Fibroblast of skin of scalp (primary cell): ENCODE measurements at places on chromosomes 16 and 17.

- no peak for DNase-seq
Observed at GRCh38 chr16:89545831-89546574, 14.5 kb upstream of the RPL13 start.

- DNase-seq, result peak; percentile 53
Observed at GRCh38 chr16:87945351-87946042, 5.7 kb upstream of the BANP start.

DNA sequence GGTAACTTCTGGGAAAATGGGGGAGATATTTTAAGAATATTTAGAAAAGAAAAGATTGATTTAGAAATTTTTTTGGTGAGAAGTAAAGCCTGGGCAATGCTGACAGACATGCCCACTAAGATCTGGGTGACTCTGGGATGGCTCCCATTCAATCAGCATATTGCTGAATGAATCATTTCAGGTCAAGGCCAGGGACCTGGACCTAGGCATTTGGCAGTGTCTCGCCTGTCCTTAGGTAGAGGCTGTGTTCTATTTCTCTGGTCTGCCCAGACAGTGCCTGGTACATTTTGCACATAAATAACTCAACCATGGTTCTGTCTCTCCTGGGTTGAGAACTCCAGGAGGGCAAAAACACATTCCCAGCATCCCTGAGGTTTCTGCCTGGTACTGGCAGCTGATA is 39.9 kb downstream of the SMPD3 start:
- DNase-seq, result no peak

DNA sequence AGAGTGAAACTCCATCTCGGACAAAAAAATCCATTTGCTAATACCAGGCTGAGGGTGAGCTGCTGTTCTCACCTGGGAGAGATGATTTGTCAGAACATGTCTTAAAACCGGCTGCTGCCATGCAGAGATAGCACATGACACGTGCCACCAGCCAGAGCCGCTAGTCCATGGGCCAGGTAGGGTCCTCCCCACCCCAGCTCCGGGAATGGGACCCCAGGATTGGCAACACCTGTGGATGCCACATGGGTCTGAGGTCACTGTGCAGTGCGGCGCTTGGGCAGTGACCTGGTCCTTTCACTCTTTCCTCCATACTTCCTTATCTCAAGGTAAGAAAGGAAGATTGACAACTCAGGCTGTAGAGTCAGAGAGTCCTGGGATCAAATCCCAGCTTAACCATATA is 393.3 kb upstream of the TNRC6C start:
- no peak for DNase-seq

DNA sequence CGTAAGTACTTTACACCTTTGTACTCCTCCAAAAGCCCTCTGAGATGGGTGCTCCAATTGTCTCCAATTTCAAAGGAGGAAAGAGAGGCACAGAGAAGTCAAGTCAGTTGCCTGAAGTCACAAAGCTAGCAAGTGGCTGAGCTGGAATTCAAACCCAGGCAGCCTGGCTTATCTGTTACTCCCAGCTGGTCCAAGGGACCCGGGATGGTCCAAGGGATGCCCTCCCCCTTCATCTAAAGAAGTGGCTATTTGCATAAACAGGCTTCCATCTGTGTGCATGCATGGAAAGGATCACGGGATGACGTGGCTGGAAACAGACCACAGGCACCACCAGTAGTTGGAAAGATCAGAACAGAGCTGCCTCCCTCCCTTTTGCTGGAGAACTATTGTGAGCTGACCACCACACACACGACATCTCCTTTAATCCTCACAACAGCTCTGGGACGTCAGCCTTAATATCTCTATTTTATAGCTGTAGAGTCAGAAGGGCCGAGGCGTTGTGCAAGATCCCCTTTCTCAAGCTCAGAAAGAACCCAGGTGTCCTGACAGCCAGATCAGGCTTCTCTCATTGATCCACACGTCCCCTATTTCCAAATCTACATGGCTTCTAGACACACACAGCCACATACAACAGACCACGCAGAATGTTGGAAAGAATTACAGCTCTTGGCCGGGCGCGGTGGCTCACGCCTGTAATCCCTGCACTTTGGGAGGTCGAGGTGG is 10.9 kb upstream of the COL1A1 start:
- DNase-seq, result peak; percentile 79

DNA sequence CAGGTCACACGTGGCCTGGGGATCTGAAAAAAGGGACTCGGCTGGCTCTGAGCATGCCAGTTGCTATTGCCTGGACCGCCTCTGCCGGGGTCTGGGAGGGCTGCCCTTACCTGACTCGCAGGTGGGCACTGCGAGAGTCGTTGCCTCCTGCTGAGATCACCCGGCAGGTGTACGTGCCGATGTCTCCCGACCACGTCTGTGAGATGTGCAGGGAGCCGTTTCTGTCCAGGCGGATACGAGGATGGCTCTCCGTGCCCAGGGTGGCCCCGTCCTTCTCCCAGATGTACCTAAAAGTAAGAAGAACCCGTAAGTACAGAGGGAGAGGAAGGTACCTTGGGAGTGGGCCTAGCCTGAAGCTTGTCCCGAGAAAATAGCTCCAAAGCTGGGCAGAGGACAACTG is 112.0 kb upstream of the CDC42EP4 start:
- DNase-seq, result no peak

DNA sequence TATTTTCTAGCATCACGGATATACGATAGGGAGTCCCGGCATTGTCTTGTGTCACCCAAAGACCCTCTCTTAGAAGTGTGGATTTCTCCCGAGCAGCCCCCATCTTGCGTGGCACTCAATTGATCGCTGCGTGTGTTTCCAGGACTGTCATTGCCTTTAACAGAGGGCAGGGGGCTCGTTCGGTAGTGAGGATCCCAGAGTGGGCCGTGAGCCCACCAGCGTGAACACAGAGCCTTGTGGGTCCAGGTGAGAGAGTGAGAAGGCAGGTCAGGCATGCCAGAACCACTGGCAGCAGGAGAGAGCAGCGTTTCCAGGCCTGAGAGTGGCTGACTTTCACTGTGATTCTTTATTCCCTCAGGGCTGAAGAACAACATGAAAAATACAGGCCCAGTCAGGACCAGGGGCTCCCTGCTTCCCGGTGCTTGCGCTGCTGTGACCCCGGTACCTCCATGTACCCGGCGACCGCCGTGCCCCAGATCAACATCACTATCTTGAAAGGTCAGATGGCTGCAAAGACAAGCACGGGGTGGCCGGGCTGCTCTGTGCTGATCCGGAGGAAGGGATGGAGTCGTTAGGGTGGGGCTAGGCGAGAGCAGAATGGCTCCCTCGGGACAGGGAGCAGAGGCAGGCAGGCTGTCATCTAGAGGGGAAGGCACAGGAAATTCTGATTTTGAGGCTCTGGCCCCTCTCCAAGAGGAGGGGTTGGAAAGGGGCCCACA is 22.4 kb downstream of the C1QTNF1 start:
- no peak for DNase-seq

GRCh38 chr17:33228548-33228947 is 64.5 kb downstream of the ASIC2 start:
- no peak for DNase-seq

- DNase-seq, result peak; percentile 74
Observed at GRCh38 chr17:4607773-4608187, 23.5 kb downstream of the SMTNL2 start.

DNA sequence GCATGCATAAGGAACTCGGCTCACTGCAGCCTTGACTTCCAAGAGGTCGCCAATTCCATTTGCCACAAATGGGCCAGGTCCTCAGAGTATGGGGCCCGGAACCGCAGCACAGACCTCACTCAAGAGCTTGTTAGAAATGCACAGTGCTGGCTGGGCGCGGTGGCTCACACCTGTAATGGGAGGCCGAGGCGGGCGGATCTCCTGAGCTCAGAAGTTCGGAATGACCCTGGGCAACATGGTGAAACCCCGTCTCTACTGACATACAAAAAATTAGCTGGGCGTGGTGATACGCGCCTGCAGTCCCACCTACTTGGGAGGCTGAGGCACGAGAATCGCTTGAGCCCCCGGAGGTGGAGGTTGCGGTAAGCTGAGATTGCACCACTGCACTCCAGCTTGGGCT is 19.6 kb upstream of the N4BP1 start:
- no peak for DNase-seq

DNA sequence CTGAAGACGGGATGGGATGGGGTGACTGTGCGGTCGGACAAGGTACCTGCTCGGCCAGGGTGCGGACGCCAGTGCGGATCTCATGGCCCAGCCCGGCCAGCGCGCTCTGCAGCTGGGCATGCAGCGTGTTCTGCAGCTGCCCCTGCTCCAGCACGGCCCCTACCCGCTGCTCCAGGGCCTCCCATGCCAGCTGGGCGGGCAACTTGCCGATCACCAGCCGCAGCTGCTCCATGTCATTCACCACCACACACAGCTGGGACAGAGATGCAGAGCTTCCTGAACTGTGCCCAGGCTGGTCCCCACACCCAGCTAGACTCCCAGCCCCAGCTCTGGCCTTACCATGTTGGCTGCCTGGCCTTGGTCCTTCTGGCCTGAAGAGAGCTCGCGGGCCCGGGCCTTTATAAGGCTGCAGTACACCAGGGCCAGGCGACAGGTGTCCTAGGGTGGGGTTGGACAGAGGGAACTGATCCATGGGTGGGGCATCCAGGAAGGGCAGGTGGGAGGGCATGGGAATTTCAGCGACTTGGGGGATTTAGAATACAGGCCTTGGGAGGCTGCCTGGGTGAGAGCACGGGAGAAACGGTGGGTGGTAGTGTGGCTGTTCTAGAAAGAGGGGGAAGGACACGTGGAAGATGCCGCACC is 9.8 kb downstream of the UNC13D start:
- DNase-seq, result no peak
